Stimulated activated CD8-positive, alpha-beta memory T cell treated with anti-CD3 and anti-CD28 coated beads, Interleukin-7, amount 100 ng/mL, for 1 hour (primary cell): ENCODE measurements at places on chromosomes 1 and 21.

DNA sequence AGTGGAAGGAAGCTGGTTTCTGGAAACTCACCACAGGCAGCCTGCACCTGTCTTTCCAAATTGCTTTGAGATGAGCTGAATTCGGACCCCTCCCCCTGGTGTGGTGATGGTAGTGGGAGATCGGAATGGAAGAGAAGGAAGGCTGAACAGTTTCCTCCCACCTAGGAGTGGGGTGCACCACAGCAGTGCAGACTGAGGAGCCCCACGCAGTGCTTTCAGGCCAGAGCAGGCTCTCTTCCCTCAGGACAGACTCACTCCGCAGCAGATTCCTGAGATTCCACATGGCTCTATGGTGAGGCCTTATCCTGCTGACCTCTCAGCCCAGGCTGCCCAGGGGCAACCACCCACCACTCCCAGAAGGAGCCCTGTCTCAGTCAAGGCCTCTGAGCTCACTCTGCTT, 80.9 kb downstream of the ATP1A1 start:
- no peak for DNase-seq

DNA sequence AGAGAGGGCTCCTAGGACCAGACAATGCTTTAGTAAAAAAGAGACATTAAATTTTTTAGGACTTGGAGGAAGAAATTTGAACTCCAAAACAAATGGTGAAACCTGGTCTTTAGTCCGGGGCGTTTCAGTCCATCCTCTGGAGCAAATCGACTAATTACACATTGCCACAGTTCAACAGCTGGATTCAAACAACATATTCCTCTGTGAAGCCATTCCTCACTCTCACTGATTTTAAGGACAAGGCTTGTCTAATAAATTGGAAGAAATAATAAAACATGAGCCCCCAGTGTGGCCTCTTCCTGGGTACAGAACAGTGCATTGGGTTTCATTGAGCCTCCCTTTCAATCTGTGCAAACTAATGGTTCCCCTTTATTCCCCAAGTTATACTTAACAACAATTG, 165.1 kb downstream of the UCK2 start:
- no peak for DNase-seq

DNA sequence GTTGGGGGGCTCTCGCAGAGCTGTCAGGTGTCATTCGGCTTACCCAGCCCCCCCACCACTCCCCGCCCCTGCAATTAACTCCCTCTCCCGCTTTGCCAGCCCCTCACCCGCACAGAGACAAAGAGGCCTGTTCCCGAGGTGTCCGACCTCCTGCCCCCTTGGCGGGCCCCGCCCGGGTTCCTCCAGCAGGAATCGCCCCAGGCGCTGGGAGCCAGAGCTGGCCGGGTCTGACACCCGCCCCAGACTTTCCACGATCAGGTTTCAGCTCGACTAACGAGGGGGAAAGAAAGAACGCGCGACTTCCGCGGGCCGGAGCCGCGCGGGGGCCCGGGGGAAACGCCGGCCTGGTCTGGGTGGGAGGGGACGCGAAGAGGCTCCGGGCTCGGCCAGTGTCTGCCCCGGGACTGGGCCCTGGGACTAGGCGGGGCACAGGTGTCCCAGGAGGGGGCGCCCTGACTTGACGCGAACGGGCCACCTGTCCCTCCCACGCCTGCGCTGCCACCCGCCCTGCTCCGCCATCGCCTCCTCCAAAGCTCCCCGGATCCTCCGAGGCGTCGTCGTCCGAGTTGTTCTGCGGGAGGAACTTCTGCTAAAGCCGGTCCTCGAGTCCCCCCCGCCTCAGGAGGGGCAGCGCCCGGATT, 36.4 kb upstream of the HHAT start:
- no peak for DNase-seq

GRCh38 chr1:11426617-11427016, 52.3 kb upstream of the DISP3 start:
- DNase-seq: no peak

DNA sequence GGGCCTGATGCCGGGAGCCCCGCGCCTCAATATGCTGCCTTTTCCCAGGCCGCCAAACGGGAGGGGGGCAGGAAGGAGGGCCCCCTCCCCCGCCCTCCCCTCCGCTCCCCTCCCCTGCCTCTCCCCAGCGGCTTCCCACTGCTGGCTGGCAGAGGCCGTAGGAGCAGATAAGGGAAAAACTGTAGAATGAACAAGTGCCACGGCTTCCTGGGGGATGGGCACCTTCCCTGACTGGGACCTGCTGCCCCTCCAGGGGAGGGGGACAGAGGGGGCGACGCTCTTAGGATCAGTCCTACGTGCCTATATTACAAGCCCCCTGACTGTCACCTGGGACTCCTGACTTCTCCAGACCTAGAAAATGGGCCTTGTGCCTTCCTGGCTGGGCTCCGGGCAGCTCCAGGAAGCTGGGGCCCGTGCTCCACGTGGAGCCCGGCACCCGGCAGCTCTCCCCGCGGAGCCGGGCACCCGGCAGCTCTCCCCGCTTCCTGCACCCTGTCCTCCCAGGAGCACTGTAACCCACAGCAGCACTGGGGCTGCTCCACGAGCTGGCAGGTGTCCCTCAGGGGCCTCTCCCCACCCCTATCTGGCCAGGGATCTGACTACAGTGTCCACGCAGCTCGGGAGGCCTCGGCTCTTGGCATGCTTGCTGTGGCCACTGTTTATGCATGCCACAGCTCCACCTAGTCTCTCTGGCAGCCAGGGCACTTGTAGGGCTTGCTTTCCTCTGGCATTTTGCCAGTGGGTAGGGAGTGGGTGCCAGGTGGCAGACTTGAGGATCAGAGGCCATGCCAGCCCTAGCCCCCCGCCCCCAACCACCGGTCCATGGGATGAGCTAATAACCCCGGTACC, 674 bp upstream of the HES5 start:
- no peak for DNase-seq

DNA sequence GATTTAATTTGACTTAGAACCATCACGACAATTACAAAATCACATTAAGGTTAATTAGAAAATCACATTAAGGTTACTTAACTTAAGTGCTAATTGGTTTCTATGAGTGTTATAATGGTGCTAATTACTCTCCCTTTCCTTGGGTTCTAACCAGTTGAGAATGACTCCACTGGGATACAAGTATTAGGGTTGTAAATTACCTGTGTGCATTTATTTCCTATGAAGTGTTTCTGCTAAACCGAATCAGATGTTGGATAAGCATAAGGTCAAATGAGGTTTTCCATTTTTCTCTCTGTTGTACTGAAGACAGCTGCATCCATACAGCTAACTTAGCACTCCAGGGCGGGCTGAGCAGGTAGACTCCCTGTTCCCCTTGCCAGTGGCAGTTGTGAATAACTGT, 610.3 kb upstream of the TMPRSS15 start:
- no peak for DNase-seq

DNA sequence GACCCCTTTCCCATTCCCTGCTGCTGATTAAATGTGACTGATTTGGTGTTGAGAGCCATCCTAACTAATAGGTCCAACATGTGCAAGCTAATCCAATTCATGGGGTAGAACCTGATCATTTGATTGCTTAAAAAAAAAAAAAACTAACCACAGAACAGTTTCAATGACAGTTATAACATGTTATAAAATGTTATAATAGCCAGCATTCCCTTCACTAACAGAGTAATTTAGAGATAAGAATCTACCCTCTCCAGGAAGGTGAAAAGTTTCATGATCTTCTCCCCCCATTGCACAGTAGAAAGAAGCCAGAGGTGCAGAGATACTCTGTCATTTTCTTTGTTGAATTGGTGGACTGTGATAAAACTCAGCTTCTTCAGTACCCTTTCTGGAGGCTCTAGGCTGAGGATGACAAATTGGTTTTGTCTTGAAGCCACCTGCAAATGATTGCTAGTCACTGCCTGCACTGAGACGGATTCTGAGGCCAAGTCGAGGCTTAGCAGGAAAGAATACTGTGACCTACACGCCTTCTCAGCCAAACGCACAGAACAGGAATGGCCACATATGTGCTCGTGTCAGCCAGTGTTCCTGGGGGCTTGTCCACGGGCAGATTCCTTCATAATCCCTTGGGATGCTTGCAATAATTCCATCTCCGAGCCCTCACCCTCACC, 215.7 kb upstream of the IRF2BP2 start:
- no peak for DNase-seq

DNA sequence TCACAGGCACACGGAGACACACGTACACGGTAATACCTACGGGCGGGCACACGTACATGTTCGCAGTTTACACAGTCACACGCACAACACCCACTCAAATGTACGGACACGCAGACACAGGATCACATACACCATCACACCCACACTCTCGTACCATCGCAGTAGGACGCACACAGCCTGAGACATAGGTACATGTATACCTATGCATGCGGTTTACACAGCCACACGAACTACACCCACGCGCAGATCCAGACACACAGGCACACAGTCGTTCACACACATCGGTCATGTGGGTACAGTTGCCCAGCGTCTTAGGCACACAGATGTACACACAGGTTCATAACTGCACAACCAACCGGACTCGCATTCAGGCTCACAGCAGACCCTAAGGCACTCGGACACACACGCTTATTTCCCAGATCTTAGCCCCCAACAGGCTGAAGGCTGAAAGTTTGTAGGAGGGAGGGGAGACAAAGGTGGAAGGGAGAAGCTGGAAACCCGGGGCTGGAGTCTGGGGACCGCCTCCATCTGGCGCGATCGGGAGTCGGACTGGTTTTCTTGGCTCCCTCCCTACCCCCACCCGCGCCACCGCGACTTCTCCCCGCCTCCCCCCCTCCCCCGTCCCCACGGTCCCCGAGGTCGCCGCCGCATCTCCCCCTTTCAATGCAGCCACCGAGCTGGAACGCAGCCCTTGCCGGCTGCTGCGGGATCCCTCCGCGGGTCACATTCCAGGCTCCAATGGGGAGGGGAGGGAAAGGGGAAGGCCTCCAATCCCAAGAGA, 51.9 kb upstream of the SYNC start:
- no peak for DNase-seq

DNA sequence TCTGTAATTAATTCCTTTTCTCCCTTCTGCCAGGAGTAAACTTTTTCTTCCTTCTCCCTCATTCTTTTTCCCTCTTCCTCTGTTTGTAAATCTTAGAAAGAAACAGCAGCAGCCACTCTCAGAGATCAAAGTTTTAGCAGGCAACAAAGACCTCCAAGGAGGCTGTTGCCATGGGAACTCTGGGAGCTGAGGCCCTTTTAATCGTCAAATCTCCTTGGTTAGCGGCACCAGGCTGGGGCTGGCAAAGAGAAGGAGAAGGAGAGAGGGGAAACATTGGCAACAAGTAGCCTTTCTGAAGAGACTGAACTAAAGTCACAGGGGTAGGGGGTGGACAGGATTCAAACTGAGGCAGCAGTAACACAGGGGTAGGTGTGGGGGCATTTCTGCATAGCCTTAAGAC, 25.2 kb downstream of the ILDR2 start:
- DNase-seq: no peak

GRCh38 chr1:87201768-87202167, 126.9 kb upstream of the LMO4 start:
- no peak for DNase-seq

GRCh38 chr1:44237721-44238457, 24.6 kb downstream of the DMAP1 start:
- DNase-seq: no peak

- DNase-seq: no peak
Observed at GRCh38 chr1:61313906-61314422, 231.6 kb downstream of the NFIA start.

GRCh38 chr1:157132616-157133167, 5.5 kb downstream of the ETV3 start:
- no peak for DNase-seq

DNA sequence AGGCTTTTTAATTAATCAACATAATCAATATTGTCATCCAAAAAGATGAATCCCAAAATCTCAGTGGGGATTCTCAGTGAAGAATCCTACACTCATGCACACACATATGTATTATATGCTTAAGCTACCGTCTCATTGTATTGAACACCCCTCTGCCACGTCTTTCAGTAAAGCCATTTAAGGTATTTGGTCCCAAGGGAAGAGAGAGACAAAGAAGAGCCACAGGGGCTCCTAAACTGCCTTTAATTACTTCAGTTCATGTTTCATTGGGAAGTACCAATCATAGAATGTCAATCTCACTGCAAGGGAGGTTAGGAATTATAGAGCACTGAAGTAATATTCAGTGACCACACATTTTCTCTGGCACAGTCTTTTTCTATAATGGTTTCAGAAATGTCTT, 388.6 kb upstream of the NEGR1 start:
- DNase-seq: no peak

DNA sequence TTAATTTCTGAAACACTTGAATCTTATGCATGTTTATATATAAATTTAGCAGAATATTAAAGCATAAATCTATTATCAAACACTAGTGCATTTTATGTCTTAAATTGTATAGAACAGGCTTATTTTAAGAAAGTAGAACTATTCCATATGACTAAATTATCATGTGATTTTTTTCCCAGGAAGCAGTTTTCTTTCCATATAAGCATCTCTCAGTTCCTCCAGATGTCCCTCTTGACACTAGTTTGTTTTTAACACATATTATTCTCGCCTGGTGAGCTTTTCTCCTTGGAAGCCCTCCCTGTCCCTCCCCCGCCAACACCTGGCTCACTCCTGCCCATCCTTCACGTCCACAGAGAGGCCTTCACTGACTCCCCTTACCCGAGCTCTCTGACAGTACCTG, 48.3 kb upstream of the BCAR3 start:
- no peak for DNase-seq

DNA sequence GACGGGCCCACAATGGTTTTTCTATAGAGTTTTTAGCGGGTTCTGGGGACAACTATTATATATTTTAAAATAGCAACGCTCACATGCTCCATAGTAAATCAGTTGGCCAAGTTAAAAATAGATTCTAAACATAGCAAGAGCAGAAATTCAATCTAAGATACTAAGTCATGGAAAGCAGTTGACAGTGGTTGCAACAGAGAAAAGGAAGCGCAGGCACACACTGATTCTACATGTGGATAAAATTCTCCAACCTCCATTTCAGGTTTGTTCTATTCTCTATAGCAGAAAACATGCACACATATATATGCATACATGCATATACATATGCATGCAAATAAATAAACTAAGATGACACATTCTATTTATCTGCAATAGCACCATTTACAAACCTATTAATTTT, 89.6 kb upstream of the HNRNPU start:
- DNase-seq: no peak

DNA sequence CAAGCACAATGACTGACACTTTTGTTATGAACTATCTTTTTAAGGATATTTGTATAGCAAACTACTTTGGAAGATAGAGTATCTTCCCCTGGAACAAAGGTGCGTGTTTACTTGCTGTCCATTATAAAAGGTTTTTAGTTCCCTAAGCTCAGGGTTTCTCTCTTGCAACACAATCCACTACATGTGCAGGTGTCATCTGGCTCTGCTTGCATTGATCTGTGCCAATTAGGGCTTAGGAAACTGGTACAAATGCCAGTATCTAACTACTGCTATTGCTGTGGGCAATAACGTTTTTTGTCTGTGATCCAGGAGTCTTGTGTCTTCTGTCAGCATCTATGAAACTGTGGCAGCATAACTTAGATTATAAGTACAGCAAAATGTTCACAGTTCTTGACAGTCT, 68.3 kb upstream of the ABCD3 start:
- no peak for DNase-seq
